GM12878 (cell line): ENCODE measurements at places on chromosomes 13 and 19. TPM values are rescaled to one million over a fixed set of nuclear protein-coding genes. Genes with fewer than 3 reads are reported as not detected.

THSD1 gene
- not detected in 2 replicates for polyA plus RNA-seq

DNA sequence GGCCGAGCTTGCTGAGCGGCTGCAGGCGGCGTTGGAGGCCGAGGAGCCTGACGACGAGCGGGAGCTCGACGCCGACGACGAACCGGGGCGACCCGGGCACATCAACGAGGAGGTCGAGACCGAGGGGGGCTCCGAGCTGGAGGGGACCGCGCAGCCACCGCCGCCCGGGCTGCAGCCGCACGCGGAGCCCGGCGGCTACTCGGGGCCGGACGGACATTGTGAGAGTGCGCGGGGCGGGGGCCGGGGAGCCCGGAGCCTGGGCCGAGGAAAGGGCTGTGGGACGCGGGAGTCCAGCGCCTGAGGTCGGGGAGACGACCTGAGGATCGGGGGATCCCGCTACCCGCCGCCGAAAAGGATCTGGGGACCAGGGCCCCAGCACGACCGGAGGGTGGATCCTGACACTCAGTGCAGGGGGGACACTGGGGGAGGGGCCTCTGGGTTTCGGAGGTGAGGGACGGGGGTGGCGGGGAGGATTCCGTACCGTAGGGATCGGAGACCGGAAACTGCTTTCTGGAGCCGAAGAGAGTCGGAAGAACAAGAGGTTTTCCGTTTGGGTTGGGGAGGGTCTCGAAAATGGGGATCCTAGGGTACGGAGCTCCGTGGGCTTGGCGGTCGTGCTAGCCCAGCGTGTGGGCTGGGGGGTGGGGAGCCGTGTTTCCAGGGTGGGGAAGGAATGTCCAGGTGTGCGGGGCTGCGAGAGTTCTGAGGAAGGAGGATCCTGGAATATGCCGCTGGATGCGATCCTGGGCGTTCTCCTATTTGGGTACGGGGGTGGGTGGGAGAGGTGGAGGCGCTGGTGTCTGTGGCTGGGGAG is 616 bp downstream of the HNRNPUL1 start:
- peaks cover 5% of the 10 kb centered on the region for H3K36me3 ChIP-seq
- no peak for DNase-seq
- peak overlapping the region; percentile 95 for H3K4me3 ChIP-seq
- H3K4me1 ChIP-seq: no peaks in the 10 kb centered on the region
- peak overlapping the region; percentile 100 for H3K27ac ChIP-seq

GRCh38 chr13:46641274-46642081 is 88.5 kb downstream of the LRCH1 start:
- peaks cover 20% of the 10 kb centered on the region for H3K4me1 ChIP-seq
- peak overlapping the region; percentile 8; the same call in 1 of the 2 replicates for H3K27ac ChIP-seq
- no peaks in the 10 kb centered on the region for H3K36me3 ChIP-seq
- H3K27me3 ChIP-seq: no peaks in the 10 kb centered on the region

DNA sequence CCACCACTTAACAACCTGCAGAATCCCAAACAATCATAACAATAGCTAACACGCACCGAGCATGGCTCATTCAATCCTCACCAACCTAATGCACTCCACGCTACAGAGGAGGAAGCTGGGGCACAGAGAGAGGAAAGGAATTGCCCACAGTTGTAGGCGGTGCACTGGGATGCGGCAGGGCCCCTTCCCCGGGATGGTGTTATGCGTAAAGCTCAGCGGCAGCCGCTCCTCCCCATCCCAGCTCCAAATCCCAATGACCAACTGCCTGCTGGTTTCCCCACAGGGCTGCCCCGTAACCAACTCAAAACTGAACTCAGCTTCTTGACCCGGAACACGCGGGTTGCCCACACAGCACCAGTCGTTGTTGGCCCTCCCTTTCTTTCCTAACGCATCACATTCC is 42.2 kb downstream of the SERP2 start:
- no peak overlapping the region for H3K27ac ChIP-seq
- no peak overlapping the region for H3K4me3 ChIP-seq
- no peaks in the 10 kb centered on the region for H3K27me3 ChIP-seq
- H3K4me1 ChIP-seq: no peaks in the 10 kb centered on the region
- no peaks in the 10 kb centered on the region for H3K36me3 ChIP-seq

- no peaks in the 10 kb centered on the region for H3K4me1 ChIP-seq
- H3K27me3 ChIP-seq: no peaks in the 10 kb centered on the region
- H3K27ac ChIP-seq: no peak overlapping the region
- H3K4me3 ChIP-seq: no peak overlapping the region
Measured at GRCh38 chr19:43913383-43913782, 21.7 kb downstream of the ZNF45 start.

DNA sequence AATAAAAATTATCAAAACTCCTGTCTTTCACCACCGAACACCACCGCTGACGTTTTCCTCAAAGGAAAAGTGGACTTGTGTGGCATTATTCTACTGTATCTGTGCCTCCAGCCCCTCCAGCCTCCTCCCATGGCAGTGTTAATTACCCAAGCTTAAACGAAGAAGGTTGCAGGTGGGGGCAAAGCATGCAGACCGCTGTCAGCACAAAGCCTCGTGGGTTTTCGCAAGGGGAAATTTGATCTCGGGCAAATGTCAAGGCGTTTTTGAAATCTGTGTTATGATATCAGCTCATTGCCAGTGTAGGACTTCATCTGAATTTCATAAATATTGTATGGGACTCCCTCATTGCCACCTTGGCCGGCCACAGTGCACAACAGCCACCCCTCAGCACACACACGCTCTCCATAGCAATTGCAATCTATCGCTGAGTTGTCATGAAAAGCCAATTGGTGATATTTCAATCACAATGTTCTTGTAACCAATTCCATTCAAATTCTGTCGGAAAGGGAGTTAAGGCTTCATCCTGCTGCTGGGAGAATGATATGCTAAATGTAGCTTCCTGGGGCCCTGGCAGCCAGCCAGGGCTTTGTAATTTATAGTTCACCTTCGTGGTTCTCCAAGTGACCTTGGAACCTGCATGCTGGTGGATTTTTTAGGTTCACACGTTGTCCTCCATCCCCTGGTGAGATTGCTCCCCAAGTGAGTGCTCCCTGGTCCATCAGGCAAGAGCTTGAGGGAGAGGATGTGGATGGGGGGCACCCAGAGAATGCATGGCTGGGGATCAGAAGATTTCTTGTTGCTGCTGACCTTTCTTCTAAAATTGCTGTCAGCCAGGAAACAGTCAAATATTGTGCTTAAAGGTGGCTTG is 16.6 kb downstream of the CHST8 start:
- H3K4me3 ChIP-seq: no peak overlapping the region
- no peak overlapping the region for H3K27ac ChIP-seq
- H3K4me1 ChIP-seq: no peaks in the 10 kb centered on the region
- no peaks in the 10 kb centered on the region for H3K27me3 ChIP-seq
- no peak for DNase-seq

DNA sequence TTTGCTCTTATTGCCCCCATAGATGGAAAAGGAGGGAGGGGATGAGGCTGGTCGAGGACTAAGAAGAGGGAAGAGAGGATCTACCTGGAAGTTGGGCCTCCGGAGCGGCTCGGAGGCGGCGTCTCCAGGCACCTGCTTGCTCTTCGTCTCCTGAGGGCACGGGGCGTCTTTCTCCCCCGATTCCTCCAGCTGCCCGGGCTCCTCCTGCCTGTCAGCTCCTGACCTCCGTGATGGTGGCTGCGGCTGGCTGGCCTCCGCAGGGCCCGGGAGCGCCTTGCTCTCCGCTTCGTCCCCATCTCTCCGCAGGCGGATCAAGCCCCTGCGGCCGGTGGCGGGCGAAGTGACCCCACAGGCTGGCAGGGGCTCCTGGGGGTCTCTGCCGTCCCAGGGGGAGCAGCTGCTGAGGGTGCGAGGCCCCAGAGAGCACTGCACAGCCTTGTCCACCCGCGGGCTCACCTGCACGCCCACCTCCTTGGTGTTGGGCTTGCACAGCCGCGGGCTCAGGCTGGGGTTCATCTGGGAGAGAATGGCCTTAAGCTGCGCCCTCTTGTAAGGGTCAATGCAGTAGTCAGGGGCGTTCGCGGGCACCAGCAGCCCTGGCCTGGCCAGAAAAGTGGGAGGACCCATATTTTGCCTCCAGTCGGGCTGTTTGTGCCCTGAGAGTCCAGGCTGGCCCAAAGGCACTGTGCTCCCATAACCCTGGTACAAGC is 3.8 kb downstream of the ZAR1L start:
- H3K4me1 ChIP-seq: peaks cover 8% of the 10 kb centered on the region
- H3K27me3 ChIP-seq: no peaks in the 10 kb centered on the region
- H3K4me3 ChIP-seq: no peak overlapping the region
- no peaks in the 10 kb centered on the region for H3K36me3 ChIP-seq
